ENCODE measurements at places on chromosomes 6 and 20.

DNA sequence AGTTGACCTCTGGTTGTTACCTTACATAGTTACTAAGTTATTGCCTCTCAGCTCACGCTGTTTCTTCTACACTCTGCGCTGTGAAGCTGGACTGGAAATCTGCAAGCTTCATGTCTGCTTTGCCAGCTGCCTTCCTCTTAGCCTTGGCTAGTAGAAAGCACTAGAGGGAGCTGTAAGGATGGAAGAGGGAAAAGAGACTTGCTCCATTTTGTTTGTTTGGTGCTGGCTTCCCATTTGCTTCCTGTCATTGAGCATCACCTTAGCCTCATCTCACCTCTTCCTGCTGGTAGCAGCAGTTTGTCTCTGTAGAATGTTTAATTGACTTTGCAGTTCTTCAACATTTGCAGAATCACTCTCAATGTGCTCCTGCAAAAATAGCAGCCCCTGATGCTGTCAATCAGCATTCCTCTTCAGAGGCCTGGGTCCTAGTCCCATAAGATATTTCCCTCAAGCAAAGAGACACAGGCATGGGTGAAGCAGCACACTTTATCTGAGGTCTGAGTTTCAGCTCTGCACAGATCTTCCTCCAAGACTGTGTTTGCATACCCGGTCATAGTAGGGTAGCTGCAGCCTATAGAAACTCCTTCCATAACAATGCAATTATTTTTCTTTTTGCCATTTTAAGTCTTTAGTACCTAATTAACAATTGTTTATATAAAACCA, 302.2 kb upstream of the EPHA7 start:
- DNase-seq: no peak

DNA sequence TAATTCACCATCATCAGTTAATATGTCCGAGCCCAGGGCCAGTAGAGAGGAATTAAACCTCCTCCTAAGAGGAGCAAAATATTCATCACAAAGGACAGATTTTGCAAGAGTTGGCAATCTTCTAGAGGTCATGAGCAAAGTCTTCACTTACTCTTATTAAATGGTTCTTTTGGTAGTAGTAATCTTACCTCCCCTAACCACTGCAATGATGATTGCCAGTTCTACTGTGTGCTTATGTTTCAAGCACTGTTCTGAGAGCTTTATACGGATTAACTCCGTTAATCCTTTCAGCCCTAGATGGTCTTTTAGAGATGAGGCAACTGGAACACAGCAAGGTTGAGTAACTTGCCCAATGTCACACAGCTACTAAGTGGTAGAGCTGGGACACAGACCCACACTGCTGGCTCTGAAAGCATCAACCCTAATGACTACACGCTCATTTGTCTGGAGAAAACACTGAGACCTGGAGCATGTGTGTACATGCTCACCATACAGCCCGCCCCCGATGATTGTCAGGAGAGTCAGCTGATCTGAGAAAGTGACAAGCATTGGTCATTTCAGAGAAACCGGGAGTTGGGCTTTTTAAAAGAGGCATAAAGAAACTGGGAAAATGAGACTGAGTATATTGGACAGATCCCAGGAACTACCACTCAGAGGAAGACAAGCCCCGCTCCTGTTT, 276.0 kb downstream of the NRN1 start:
- no peak for DNase-seq

DNA sequence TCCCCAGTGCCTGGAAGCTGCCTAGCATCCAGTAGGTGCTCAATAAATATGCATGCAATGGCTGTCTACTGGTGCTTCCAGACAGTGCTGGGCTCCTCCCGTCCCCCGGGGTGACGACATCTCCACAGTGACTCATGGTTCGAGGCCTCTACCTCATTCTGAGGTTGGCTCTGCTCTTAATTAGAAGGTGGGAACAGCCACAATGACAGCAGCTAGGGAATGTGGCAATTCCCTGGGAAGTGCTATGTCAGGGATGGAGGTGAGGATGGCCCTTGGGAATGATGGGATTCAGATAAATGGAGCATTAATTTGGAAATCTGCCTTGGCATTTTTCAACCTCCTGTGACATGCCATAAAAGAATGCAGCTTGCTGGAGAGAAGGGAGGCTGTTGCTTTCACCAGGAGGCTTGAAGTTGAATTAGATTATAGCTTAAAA, 43.5 kb upstream of the NFATC2 start:
- no peak for DNase-seq

- DNase-seq: no peak
Measured at GRCh38 chr6:6900569-6901204, 207.1 kb upstream of the RREB1 start.

- DNase-seq: no peak
Measured at GRCh38 chr6:36729161-36729524, 31.5 kb downstream of the RAB44 start.

- DNase-seq: no peak
Measured at GRCh38 chr6:68196645-68197044, 438.4 kb upstream of the ADGRB3 start.

DNA sequence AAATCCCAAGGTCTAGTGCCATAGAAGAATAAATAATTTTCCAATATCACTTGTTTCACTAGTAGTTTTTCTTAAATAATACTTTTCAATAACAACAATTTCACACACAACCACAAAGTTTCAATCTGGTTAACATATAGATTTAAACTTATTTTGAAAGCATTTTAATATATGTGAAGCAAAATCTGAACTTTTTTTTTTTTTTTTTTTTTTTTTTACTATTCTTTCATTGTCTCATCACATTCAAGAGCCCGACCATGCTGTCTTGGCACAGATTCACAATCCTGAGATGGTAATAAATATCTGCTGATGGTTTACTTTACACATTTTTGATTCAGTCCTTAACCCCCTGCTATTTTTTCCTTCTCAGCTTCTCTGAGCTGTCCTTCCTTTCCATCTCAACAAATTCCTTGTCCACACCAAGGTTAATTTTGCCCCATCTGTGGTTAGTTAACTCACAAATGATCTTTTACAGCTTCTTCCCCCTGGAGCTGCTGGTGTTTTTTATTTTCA, 262.8 kb downstream of the TMEM242 start:
- DNase-seq: no peak

- DNase-seq: no peak
Measured at GRCh38 chr6:14545496-14545895, 427.9 kb downstream of the CD83 start.

DNA sequence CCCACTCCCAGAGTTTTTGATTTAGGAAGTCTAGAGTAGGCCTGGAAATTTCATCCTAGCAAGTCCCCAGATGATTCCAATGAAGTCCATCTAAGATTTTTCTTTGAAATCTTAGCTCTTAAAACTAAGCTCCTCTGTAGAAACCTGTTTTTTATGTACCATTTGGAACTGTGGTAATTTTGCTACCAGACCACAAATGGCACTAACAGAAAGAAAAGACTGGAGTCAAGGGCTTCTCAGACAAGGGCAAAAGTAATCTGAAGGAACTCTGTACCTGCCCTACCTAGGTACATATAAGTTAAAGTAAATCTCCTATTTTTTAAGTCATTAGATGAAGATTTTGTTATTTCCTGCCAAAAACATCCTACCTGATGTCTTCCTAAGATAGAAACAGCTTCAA, 155.0 kb upstream of the HTR1E start:
- no peak for DNase-seq

DNA sequence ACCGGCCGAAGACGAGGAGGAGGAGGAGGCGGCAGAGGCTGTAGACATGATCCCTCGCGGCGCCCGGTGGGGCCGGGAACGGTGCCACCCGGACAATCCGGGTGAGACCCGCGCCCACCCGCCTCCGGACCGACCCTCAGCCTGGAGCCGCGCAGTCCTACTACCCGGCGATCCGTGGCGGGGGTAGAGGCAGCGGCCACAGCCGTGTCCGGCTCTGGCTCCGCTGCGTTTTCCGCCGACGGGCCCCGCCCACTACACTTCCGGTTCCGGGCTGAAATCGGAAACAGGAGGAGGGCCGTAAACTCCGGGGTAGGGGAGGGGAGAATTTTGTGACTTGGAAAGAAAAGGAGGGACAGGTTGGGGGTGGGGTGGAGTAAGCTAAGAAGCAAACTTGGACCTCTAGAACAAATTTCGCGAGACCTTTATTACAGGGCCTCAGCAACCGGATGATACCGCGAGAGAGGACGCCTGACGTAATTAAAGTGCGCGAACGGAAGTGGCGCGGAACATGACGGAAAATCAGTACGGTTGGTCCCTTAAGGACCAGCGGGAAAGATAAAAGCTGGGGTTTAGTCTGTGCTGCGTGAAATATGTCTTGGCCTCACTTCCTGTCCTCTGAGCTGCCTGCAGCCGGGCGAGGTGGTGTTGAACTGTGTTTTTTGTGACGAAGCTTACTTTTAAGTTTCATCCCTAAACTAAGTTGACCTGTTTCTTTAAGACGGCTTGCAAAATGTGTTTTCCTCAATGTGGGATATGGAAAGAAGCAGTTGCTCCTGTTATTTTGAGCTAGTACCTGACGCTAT, at the start of gene MAP3K7:
Gene MAP3K7 (minus strand): TSS at position 237 of the 803 bp plus-strand sequence. CDS start 189 bp downstream, at position 48.
- DNase-seq: peak; percentile 95

Data from liver (tissue), 10 donors.